ENCODE measurements at places on chromosomes 5 and 9.

DNA sequence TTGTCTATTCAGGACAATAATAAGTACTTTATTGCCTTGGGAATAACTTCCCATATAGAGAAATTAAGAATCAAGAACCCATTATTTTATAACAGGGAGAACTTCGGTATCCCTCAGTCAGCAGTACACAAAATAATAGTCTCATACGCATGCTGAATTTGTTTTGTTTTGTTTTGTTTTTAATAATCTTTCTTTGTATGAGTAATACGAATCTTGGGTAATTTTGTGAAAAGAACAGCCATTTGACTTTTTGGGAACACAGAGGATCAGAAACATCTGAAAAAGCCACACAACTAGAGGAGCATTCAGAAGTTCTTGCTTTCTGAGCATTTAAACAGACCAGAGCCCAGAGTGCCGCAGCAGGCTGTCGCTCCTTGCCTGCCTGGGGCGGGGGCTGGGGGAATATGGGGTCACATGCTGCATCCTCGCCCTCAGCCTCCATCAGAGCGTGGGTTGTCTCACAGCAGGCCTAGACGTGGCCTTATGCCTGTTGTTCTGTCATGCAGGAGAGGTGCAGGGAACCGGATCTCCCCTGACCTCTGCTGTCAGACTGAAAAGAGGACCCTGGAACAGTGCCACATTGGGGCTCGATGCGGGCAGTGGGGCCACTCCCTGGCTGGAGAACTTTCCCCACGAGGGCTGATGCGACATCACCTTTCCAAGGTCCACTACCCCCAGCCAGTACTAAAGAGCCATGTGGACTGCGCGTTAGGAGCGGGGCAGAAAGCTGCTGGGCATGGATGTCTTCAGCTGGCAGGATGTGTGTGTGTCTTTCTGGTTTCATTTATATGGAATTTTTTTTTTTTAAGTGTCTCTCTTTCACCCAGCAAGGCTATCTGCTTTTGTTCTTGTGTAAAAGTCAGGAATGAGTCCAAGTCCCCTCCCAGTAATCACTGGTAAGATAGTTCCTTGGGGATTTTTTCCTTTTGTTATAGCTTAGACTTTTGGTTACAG lies 133.4 kb upstream of the OTULINL start:
- peak; percentile 64 for DNase-seq

GRCh38 chr9:131677049-131677443 lies 62.8 kb downstream of the RAPGEF1 start:
- DNase-seq: no peak

DNA sequence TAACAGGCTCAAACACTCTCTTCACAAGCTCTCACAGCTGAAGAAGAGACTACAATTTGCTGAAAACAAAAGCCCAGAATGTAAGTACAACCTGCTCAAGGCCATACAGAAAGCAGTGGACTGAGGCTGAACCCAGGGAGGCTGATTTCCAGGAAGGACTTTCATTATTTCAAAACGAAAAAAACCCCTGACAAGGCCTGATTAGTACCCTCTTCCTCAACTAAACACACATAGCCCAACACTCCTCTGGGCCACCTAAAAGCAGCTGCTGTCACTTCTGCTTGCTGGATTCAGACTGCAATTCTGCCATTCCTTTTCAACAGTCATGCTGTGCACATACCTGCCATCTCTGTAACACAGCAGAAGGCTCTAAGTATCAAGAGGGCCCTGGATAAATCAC lies 18.2 kb downstream of the NRG2 start:
- no peak for DNase-seq

GRCh38 chr5:72386639-72387038 lies 66.5 kb downstream of the PTCD2 start:
- no peak for DNase-seq

DNA sequence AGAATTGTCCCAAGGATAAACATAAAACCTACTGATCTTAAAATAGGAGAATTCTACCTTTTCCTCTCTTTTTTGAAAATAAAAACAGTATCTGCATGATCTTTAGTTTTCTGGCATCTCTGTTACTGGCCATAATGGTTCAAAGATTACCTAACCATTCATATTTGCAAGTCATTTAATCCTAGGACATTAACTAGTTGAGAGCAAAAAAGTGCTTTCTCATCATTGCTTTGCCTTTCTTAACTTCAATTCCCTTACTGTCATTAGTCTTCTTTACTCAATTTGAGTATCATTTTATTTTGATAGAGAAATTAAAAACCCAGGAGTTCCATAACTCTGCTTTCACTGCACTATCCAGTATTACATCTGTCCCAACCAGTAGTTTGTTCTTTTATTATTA lies 68.6 kb downstream of the RFX3 start:
- DNase-seq: no peak

DNA sequence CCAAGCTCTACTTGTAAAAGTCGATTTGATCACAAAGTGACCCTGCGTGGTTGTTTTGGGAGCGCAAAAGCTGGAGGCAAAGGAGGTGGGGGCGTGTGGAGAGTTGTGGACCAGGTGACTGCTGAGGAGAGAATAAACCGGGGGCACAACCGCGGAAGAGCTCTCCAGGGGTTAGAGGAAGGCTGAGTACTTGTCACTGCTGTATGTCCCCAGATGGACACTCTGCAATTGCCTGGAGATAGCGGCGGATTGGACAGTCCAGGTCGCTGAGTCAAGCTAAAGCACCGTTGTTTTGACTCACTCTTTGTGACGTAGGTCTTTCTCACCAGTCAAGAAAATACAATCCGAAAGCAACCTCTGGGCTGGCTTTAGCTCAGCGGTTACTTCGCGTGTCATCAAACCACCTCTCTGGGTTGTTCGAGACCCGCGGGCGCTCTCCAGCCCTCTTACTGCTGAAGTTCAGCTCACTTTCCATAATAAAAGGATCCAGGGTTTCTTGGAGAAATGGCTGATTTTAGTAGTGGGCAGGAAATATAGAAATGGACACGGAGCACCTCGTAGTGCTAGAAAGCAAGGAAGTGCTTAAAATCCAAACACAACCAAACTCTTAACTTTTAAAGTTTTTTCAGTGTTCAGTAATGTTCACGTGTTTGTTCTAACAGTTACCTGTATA lies 25.7 kb downstream of the ZMAT2 start:
- peak; percentile 58 for DNase-seq

- no peak for DNase-seq
These were observed 93.1 kb downstream of the MRPS27 start for GRCh38 chr5:72226950-72227349.

- no peak for DNase-seq
These were observed 19.0 kb downstream of the NEURL1B start for GRCh38 chr5:172659909-172660628.

DNA sequence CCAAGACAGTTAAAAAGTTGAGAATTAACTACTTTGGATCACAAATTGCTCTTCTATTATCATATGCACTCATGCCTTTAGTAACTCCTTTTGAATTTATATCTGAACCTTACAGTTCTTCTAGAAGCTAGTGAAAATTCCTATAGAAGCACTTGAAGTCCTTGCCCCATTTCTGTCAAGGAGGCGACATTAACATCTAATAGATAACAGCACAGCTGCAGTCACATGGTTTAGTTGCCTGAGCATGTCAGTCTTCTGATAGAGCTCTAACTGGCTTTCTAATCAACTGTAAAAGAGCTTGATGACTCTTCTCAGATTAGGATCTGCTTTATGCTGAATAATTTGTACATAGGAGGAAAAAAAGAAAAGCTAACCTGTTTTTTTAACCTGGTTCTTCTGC lies 9.0 kb downstream of the RFESD start:
- DNase-seq: no peak

DNA sequence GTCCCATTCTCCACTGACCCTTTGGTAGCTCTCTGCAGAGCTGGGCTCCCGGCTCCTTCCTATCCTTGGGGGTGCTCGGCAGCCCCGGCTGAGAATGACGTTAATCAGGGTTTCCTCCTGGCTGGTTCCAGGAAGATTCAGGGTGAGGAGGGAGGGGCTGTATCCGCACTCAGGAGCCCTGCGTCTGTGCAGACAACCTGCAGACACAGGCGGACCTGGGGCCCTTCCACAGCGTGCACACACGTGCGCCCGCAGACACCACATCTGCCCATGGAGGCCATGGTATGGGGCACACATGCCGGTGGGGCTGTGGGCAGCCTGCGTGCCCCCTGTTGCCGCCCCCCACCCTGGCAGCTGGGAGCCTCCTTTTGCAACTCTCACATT lies 66.6 kb upstream of the RNU6ATAC start:
- DNase-seq: no peak

DNA sequence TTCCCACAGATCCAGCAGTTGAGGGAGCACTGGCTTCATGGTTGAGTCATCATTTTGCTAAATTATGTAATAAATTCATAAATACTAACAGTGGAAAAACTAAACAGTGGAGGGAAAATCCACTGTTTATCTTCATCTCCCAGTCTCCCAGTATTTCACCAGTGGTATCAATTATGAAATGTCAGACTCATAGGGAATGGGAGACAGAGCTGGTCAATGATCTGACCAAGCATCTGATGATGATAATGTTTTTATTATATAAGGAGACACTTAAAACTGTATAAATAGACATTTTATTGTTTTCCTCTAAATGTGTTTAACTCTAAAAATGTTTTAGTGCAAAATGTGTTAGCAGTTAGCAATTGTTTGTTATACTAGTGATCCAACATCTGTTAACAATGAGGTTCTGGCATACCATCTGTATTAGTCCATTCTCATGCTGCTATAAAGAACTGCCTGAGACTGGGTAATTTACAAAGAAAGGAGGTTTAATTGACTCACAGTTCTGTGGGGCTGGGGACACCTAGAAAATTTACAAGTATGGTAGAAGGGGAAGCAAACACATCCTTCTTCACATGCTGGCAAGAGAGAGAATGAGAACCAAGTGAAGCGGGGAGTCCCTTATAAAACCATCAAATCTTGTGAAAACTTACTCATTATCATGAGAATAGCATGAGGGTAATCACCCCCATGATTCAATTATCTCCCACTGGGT lies 11.8 kb upstream of the REEP5 start:
- no peak for DNase-seq

- DNase-seq: no peak
These were observed 93.9 kb downstream of the MAMDC2 start for GRCh38 chr9:70137577-70137976.

- no peak for DNase-seq
These were observed 493.5 kb downstream of the IRX1 start for GRCh38 chr5:4089087-4089486.

- DNase-seq: no peak
These were observed 151.1 kb downstream of the GLIS3 start for GRCh38 chr9:4148751-4149150.

DNA sequence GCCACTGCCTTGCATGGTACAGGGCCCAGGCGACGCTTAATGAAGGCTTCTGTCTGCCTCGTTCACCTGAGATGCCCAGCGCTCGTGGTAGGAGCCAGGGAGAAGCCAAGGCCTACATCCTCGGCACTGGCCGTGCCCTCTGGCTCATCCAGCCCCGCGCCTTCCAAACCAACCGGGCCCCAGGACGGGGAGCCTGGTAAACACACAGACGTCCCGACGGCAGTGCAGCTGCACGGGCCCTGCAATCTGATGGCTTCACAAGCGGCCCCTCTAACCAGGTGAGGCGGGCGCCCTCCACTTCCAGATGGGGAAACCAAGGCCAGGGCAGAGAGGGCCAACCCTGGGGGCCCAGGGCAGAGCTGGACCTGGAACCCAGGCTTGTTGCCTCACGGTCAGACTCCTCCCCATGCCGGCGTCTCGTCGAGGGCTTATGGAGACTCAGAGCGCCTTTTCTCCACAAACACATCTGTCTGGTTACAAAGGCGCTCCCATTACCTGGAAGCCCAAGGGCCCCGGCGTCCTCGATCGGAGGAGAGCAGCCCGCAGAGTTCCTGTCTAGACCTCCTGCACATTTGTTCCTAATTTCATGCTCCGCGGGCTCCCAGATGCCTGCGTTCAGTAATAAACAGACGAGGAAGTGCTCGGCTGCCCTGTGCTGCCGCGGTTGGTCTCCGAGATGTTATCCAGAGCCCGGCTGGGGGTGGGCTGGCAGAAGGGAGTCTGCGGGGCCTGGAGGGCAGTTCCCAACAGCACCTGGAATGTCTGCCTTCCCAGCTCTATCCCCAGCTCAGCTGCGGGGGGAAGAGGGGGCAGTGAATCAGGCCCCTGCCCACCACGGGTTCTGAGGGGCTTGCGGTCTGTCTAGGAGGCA lies 23.5 kb downstream of the FAM163B start:
- no peak for DNase-seq

GRCh38 chr5:132000241-132000490 lies 11.3 kb downstream of the ACSL6 start:
- DNase-seq: no peak

DNA sequence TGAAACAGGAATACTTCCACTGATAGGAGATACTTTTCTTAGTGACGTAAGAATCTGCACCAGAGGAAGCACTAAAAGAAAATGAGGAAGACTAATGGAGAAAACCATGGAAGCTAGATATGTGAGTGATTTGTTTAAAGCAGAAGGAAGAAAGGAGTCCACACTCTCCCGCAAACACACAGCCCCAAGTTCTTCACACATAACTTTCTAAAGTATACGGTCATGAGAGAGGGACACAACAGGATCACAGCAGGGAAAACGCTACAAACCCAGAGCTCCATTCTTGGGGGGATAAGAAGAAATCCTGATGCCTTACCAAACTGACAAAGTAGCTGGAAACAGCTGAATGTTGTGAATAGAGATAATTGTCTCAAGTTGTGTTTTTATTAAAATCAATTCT lies 222.2 kb upstream of the TMEM161B start:
- DNase-seq: no peak

DNA sequence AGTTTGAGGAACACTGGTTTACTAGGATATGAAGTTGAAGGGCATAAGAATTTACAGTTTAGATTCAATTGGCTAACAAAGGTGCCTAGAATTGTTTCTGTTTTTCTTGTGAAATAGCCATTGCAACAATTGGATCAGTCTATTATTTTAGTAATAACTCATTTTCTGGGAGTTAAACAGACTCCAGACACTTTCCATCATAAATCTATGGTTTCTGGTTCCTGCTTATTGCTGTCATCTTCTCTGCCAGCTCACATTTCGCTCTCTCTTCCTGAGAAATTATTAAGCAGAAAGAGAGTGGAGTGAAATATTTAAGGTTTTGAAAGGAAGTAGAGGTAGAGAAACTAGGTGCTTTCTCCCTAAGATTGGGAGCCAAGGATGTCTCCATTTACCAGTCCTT lies 165.1 kb upstream of the PRR16 start:
- no peak for DNase-seq

GRCh38 chr5:169591636-169592035 lies 8.1 kb downstream of the SPDL1 start:
- DNase-seq: no peak

- DNase-seq: no peak
These were observed 446.2 kb upstream of the TRPC7 start for GRCh38 chr5:136811551-136811950.

DNA sequence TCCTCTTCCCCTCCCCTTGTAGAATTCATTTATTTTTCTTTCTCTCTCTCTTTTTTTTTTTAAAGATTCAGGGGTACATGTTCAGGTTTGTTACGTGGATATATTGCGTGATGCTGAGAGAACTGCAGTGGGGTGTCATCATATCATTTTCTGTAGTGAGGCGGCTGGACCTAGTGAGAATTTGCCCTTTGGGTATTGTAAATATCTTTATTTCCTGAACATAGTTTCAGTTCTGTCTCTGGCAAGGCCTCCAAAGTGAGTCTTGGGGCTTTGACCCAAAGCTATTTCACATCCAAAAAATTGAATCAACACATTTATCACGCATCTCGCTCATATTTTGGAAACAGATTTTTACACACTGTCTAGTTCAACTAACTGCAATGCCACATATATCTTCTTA lies 25.4 kb upstream of the MYOT start:
- no peak for DNase-seq

All from GM10248 (cell line).